ENCODE measurements at places on chromosomes 2 and 18.

- DNase-seq, result no peak
These were observed 570.7 kb downstream of the EPHA4 start for GRCh38 chr2:221001381-221001801.

GRCh38 chr2:203683932-203684556, 22.4 kb upstream of the CD28 start:
- DNase-seq, result peak; percentile 98

- peak; percentile 66 for DNase-seq
These were observed 31.1 kb upstream of the SATB2 start for GRCh38 chr2:199488772-199489400.

- DNase-seq, result peak; percentile 55
These were observed 6.3 kb upstream of the PLEKHM3 start for GRCh38 chr2:208031608-208032019.

DNA sequence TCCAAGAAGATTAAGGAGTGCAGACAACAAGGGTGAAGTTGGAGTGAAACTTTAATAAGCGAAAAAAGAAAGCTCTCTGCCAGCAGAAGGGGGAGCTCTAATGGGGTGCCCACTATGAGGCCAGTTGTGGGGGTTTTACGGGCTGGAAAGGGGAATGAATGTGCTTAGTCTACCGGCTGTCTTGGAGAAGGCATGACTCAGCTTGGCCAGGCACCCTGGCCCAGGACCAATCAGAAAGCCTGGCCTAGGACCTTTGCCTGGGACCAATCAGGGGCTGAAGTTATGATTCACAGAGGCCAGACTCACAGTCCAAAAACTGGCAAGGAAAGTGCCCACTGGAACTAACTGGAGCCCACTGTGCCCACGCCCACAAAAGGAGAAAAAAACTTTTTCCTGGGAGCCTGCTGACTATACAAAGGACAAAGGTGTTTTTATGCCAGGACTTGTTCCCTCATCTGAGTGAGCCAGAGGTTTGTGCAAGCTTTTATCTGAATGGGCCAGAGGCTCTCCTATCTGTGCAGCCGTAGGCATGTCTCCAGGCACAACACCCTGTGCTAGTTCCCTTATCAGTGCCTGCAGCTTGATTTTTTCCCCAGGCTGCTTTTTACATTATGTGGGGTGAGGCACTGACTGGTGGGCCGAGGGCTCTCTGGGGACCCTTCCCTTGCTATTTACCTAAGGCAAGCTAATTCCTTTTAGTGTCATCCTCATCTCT, 18.6 kb downstream of the CMPK2 start:
- no peak for DNase-seq
